ENCODE measurements at places on chromosomes 5 and 9. TPM values are rescaled to one million over a fixed set of nuclear protein-coding genes. Genes with fewer than 3 reads are reported as not detected.

DNA sequence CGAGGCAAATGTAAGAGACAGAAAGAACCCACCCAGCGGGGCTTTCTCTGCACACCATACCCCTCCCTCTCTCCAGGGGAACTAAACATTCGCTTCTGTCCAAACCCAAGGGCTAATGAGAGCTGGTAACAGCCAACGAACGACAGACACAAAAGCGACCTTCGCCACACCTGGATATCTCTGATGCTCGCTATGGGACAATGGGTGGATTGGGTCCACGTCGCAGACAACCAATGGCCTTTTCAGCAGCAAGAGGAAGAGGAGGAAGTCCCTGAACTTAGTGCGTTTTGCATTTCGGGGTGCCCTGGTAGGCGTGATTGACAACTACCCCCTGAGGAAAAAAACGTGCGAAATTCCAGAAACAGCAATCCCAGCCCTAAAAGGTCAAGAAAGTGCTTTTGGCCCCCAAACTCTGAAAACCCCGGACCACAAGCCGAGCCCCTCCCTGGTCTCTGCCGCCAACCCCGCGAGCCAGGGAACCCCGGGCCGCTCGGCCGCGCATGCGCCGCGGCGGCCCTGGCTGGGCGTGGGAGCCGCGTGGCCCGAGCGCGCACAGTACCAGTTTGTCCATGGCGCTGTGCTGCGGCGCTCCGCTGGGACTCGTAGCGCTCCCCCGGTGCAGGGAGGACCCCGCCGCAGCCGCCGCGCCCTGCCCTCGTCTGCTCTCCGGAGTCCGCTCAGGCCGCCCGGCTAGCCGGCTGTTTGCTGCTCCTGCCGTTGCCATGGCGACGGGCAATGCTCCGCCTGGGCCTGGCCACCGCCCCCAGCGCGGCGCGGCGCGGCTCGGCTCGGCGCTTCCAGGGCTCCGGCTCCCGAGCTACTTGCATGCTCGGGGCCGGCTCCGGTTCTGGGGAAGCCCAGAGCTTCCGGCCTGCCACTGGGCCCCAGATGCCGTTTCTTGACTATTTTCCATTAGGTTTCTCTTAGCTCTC is 66.9 kb upstream of the DNAH5 start:
- peak overlapping the region; percentile 12 for H3K27ac ChIP-seq
- no peaks in the 10 kb centered on the region for H3K36me3 ChIP-seq
- H3K27me3 ChIP-seq = no peaks in the 10 kb centered on the region

GRCh38 chr9:109132567-109133021 is 12.8 kb upstream of the TMEM245 start:
- H3K4me1 ChIP-seq = no peaks in the 10 kb centered on the region
- no peak for DNase-seq
- H3K36me3 ChIP-seq = no peaks in the 10 kb centered on the region
- no peak overlapping the region for H3K27ac ChIP-seq

Gene SPATA31A3
- total RNA-seq = not detected

Gene SLC31A1
- 24.0 TPM for total RNA-seq

DNA sequence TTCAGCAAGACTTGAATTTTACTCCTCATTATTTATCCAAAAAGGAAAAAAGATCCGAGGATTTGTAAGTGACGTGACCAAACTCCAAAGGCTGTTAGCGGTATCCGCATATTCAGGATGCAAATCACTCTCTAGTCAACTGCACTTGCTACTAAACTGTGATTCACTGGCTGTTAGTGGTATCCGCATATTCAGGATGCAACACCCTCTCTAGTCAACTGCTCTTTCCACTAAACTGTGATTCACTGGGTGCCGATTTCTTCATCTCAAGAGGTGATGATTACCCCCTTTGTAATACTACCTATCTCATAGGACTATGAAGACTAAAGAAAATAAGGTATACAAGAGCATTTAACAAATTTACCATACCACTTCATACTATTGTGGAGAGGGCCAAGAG is 5.7 kb downstream of the MAPKAP1 start:
- H3K4me3 ChIP-seq = no peak overlapping the region
- H3K36me3 ChIP-seq = no peaks in the 10 kb centered on the region
- H3K27me3 ChIP-seq = no peaks in the 10 kb centered on the region
- no peak for DNase-seq
- peak overlapping the region; percentile 3 for H3K27ac ChIP-seq

DNA sequence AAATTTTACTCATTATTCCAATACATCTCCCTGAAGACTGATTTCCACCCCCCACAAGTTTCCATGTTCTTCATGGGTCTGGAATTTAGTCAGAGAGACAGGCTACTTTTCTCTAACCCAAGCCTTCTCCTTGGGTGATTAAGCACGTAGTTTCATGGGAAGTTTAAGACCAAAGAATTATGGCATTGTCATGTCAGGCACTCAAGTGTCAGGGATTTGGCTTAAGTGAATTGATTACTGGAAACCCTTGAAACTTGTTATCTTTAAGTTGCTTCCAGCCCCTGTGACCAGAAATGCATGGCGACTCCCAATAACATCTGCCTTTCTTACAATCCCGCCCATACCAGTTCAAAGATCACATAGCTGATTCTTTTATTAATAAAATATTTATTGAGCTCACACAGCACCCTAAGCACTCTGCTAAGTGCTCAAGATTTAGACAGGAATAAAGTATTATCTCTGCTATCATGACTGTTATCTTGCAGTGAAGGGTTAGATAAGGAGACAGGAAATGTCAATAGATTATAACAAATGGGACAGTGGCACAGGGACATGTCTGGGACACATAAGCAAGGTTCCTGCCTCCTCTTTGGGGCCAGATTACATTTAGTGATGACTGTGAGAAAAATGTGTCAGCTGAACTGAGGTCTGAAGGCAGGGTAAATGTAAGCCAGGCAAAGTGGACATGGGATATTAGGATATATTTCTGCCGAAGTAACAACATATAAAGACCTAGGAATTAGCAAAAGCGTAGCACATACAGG is 241.2 kb upstream of the TNC start:
- H3K27ac ChIP-seq = no peak overlapping the region
- no peaks in the 10 kb centered on the region for H3K27me3 ChIP-seq
- H3K4me3 ChIP-seq = no peak overlapping the region
- no peaks in the 10 kb centered on the region for H3K36me3 ChIP-seq
- H3K4me1 ChIP-seq = no peaks in the 10 kb centered on the region

Gene ANKRD55
- total RNA-seq = 0.23 TPM

Gene SPATA31C1
- total RNA-seq = not detected

GRCh38 chr5:40464511-40464910 is 215.2 kb upstream of the PTGER4 start:
- no peak for DNase-seq
- H3K27me3 ChIP-seq = no peaks in the 10 kb centered on the region
- no peak overlapping the region for H3K27ac ChIP-seq
- no peaks in the 10 kb centered on the region for H3K36me3 ChIP-seq

Gene FREM1
- 2.2 TPM for total RNA-seq
